ENCODE measurements at places on chromosomes 7 and 10.

- no peak for DNase-seq
These were observed 143.8 kb downstream of the TPST1 start for GRCh38 chr7:66348959-66349358.

- DNase-seq, result no peak
These were observed 265.9 kb upstream of the DGKB start for GRCh38 chr7:15168489-15168888.

DNA sequence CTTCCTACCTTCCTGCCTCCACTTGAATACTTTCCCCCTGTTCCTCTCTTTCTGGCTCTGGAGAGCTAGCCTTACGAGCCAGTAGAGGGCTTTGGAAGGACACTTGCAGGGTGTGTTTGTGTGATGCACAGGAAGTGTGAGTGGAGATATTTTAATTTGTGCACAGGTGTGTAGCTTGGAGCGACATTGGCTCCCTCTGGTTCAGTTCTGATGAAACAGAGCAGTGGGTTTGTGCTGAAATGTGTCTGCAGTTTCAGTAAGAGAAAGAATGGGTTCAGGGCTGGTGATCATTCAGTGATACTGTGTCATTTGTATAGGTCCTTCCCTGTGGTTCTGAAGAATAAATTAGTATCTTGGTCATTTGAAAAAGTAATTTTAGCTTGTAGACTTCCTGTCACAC is 86.9 kb downstream of the SND1 start:
- DNase-seq, result no peak

DNA sequence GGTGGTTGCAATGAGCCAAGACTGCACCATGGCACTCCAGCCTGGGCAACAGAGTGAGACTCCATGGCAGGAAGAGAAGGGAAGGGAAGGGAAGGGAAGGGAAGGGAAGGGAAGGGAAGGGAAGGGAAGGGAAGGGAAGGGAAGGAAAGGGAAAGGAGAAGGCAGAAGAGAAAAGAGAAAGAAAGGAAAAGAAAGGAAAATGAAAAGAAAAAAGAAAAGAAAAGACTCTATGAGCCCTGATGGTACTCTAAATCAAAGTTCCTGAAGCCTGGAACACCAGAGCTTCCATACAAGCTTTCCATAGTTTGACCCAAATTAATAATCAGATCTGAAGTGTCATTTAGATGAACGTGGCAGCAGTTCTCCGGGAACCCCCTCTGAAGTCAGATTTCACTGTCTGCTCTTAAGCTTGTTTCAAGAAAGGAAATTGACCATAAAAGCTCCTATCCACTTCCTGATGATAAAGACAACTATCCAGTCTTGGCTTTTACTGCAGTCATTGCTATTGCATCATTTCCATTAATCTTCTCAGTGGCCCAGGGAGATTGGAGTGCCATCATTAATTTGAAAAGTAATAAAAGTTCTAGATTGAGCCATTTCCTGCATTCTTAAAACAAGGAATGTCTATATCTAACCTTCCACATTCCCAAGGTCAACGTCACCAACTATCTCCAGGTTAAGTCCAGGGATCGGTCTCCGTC is 44.2 kb upstream of the FRMD4A start:
- no peak for DNase-seq

DNA sequence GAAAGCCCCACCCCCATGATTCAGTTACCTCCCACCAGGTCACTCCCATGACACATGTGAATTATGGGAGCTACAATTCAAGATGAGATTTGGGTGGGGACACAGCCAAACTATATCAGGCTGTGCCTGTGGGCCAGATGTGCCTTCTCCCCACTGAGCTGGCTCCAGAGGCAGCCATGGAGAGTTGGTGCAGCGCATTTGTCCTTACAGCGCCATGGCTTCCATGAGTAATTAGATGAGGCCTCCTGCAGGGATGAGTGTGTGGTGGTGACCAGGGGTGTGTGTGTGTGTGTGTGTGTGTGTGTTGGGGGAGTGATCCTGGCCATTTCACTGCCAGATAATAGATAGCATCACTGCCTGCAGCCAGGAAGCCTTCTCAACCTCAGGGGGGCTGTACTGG is 94.6 kb downstream of the FANK1 start:
- no peak for DNase-seq

DNA sequence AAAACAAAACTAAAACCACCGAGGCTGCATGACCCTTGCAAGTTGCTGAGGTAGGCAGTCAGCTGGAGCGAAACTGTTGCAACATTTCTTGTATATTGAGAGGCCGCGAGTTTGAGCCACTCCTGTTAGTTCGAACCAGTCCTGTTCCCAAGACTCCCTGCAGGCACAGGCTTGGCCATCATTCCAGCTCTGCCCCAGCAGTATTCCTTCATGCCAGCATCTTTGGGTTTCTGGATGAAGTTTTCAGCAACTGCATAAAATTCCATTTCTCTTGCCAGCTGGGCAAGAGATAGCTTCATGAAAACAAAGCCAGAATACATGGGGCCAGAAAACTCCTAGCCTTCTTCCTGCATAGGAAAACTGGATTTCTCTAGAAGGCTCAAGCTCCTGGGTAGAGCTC is 207.6 kb downstream of the FRMD4A start:
- DNase-seq, result no peak

DNA sequence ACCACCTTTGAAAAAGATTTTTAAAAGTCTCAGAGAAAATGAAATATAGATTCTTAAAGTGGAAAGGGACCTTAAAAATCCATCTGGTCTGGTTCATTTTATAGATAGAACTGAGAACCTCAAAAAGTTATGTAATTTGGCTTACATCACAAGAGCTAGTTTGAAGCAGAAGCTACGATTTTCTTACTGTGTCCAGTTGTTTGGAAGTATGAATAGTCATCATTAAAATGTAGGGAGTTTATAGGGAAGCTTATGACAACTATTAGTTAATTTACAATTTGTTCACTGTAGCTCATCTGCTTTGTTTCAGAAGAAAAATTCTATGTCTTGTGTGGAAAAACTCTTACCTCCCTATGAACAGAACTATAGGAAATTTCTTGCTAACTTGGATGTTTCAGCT is 26.9 kb downstream of the ZEB1 start:
- DNase-seq, result no peak

GRCh38 chr7:29105752-29106668 is 40.3 kb downstream of the CPVL start:
- no peak for DNase-seq

- no peak for DNase-seq
These were observed 458.8 kb downstream of the SORCS1 start for GRCh38 chr10:106705681-106706100.

DNA sequence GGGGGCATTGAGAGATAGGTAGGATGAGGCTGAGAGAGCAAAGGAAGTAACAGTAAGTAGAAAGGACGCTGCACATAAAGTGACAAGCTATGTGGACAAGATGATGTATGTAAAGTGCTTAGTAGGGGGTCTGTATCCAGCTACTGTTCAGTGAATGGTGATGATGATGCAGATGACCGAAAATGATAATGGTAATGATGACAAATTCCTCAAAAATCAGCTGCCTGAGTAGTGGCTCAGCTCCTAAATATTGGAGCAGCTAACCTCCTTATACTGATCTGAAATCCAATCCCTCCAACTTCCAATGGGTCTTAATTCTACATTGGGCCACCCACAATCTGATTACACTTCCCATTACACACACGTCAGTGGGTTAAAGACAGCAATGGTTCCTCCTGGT is 27.1 kb upstream of the KCNMA1 start:
- no peak for DNase-seq

GRCh38 chr10:102299873-102300272 is 54.5 kb downstream of the GBF1 start:
- DNase-seq, result no peak

DNA sequence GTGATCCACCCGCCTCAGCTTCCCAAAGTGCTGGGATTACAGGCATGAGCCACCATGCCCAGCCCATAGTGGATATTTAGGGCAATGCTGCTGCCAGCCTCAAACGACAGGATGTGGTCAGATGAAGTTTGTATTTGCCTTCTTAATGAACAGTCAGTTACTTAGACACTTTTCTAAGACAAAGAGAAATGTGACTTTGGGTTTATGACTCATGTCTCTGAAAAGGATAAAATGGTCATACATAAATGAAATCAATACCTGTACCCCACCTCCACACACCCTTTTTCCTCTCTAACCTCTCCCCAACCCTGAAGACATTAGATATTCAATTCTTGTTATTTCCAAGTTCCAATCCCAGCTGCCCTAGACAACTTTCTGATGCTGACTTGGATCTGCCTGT is 109.3 kb upstream of the INSIG1 start:
- no peak for DNase-seq

- DNase-seq, result no peak
These were observed 70.4 kb downstream of the COA1 start for GRCh38 chr7:43658718-43659548.

DNA sequence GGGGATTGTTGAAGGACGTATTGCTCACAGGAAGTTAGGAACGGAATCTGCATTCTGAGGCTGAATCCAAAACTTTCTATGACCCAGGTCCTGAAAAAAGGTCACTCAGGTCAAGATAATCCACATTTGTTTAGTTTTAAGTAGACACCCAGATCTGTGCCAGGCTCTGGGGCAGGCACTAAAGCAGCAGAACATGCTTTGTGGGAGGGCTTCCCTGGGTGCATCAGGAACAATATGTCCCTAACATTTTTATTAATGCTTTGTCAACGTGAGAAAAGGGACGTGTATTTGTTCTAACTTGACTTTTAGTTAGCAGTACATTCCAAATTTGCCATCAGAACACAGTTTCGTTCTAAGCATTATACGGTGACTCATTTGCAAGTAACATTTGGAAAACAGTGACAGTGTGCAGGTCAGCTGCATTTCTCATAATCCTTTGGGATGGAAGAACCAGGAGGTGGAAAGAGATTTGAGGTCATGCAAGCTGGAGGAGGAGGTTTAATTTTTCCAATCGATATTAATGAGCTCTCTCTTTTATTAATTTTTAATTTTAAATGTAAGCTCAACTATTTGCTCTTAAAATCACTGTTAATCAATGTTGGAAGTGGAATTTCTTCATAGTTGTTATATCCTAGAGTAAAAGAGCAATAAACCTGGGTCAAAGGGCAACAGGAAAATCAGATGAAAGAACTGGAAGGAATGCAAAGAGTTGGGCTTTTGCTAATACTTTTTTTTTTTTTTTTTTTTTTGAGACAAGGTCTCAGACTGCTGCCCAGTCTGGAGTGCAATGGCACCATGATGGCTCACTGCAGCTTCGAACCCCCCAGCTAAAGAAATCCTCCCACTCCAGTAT is 35.0 kb downstream of the TAS2R41 start:
- no peak for DNase-seq

GRCh38 chr7:81715984-81716588 is 53.8 kb downstream of the HGF start:
- DNase-seq, result no peak

DNA sequence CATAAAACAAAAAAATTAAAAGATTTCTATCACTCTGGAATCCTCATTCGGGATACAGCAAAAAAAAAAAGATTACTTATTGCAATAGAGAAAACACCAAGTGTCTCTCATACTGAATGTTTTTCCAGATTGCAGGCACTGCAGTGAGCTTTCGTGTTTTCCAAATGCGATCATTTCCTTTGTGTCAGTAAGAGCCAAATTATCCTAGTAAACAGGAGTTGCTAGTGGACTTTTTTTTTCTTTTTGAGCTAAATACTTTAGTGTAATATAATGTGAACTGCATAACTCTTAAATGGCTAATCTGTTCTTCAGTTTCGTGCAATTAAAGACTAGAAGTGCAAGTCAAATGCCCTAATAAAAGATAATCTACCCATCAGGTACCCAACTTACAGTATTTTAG is 44.4 kb upstream of the TOMM7 start:
- DNase-seq, result no peak

DNA sequence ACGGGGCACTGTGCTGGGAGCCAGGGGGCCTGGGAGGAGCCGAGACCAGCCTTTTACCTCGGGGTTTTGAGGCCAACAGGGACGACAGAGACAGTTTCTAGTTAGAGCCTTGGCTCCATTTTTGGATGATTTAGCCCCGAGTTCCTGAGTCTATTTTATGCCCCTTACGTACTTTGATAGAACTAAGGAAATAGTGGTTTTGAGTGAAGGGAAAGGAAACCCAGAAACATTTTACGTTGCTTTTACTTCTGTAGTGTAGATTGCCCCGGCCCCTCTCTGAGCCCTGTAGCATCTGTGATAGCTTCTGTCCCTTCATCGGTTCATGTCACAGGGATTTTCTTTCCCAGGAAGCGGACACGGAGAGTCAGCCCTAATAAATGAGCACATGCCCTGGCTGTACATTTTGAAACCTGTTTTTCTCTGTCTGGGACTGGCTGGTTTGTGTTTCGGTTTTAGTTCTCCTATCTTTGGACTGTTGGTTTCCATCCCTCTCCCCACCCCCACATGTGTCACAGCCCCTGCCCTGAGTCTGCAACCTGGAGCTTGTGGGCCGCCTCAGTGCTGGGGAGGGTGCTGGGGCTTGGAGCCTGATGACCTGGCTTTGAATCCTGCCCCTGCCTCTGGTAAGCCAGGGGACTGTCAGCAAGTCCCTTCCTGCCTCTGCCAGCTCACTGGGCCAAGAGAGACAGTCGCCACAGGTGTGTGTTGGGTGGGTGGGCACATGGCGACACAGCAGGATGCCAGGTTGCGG is 6.9 kb upstream of the ORAI2 start:
- peak; percentile 53 for DNase-seq

DNA sequence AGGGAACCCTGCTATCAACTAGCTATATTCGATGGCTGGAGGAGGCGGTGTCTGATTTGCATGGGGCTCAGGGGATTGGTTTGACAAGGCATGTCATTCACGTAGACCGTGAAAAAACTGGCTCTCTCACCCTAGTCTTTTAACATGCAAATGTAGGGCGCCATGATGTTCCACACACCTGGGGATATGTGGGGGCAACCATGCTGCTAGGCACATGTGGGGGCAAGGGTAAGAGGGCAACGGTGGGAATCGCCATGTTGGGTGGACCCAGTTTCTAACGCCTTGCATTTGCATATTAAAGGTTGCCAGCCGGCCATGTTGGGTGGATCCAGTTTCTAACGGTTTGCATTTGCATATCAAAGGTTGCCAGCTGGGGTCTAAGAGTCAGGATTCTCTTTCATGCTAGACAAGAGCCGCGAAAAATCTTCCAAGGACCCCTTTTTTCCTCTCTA is 419.2 kb upstream of the NFE2L3 start:
- DNase-seq, result no peak

DNA sequence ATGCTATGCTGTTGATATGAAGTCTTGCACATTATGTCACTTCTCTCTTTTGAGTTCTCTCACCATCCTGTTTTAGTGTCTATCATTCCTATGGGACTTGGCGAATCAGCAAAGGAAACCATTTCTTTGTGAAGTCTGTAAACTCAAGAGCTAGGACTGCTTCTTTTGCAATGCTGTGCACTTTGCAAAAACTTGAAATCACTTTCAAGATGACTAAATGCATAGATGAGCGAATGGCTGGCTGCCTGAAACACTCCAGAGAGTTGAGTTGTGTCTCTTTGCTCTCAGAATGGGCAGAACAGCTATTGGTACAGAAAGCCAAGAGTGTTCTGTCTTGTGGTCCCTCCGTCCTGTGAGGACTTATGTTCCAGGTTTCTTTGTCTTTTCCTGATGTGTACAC is 18.3 kb upstream of the ELMO1 start:
- DNase-seq, result no peak

DNA sequence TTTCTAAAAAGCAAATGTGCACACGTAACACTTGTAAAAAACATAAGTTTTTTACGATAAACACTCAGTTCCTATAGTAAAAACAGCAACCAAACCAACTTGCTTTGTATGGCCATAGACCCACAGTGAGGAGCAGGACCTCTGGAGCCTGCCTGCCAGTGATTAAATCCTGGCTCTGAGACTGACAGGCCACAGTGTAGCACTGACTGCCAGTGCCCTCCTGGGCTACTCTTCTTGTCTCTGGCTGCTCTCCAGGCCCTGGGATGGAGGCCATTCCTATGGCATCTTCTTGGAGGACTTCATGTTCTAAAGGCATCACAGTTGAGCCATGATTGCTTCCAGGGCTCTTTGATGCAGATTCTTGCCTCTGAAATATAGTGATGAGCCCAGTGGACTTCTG is 22.7 kb upstream of the TMEM254 start:
- no peak for DNase-seq

All from effector memory CD4-positive, alpha-beta T cell (primary cell).